Activated CD8-positive, alpha-beta memory T cell treated with anti-CD3 and anti-CD28 coated beads, Interleukin-2, amount 50 U/mL, for 48 hours (primary cell): ENCODE measurements at places on chromosomes 6 and 20.

GRCh38 chr6:37982317-37982716 is 162.8 kb downstream of the ZFAND3 start:
- DNase-seq = no peak

DNA sequence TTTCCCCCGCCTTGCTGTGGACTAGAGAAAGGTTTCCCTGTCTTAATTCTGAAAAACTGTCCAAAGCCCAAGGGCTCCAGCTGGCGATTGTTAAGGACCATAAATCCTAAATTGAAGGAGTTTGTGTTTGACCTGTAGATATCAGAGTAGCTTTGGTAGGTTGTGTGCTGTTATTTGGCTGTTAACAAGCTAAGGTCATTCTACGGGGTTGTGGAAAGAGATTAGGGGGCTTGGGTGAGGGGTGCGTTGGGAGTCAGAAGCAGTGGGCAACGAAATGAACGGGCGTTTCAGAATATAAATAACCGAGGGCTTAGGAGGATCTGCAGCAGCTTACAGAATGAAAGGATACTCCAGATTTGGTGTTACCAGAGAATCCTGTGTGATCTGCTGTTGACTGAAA is 32.6 kb upstream of the BTN3A2 start:
- no peak for DNase-seq

GRCh38 chr6:168648240-168649125 is 207.5 kb downstream of the SMOC2 start:
- DNase-seq = no peak

DNA sequence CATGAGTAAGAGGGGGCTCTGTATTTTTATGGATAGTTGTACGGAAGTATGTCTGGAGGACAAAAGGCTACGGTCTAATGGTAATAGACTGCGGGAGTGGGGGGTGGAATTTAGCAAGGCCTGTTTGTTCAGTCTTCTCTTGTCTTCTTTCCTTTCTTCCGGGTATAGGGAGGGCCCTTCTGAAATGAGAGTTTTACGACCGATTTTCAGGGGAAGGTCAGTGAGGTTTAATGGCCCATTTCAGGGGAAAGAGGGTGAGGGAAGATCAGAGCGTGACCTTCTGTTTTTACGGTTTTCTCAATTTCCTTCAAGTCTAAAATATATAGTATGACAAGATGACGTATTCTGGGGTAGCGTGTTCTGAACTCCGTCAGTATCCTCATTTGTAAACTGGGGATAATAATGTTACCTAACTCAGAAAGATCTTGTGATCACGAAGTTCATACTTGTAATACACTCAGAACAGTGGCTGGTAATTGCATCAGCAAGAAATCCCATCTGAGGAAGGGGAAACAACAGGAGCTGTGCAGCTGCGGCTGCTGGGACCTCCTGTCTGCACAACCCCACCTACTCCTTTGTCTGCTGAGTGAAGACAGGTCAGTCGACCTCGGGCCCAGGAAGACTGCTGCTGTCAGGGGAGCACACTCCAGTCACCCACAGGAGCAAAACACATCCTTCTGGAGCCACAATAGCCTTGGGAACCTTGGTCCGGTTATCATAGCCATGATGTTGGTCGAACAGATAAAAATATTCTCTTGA is 90.4 kb downstream of the MAP3K7 start:
- no peak for DNase-seq

DNA sequence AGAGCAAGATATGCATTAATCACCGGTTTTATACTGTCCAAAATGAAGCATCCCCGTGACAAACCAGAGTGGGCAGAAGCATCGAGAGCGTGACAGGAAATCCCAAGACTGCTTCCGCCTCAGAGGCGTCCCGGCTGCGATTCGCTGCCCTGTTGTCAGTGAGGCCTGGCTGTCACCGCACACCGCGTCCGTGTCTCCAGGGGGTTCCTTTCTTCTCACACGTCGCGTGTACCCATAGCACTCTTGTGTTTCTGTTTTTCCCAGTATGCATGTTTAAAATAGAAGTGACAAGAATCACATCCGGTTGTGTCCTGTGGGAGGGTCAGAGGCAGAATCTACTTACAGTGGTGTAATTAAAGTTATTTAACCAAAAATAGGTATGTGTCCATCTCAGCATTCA is 8.3 kb upstream of the ADRM1 start:
- no peak for DNase-seq

DNA sequence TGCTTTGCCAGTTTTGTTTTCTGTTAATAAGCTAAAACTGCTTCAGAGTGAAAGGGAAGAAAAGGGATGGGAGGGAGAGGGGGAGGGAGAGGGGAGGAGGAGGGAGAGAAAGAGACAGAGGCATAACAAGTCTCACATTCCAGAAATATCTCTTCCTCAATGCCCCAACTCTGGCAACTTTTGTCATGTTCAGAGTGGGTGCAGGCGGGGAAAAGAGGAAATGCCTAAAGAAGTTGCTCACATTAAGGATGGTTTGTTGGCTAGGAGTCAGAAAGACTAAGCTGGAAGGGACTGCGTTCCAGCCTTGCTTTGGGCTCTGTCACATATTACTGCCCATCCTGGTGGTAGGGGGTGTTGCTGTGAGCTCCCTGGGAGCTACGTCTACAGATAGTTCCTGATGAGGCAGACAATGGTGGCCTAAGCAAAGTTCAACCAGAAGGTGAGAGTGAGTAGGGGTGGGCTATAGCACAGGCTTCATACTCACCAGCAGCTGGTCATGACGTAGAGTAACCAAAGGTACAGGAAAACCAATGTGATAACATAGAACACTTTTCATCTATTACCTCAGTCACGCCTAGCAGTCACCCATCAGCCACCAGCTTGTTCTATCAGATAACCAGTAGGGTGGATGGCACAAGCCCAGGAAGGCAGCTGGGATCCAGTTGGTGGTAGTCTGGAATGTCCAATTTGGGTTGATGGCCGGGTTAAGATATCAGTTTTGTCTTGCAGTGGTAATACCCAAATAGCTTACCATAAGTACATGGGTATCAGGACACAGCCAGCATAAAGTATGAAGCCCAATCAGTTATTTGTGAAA is 2.1 kb downstream of the TSPYL4 start:
- no peak for DNase-seq
